Aortic smooth muscle cell (primary cell): ENCODE measurements at places on chromosomes 3 and 15. TPM values are rescaled to one million over a fixed set of nuclear protein-coding genes. Genes with fewer than 3 reads are reported as not detected.

The SUCNR1 gene
- total RNA-seq = 41.8 and 70.2 TPM in 2 replicates

The MOBP gene
- not detected in 2 replicates for total RNA-seq

The SLC7A14 gene
- total RNA-seq = under 0.01 and 0.19 TPM in 2 replicates

The FRMD5 gene
- total RNA-seq = 12.2 and 14.2 TPM in 2 replicates

The STIMATE gene
- 15.8 and 16.5 TPM in 2 replicates for total RNA-seq
